ENCODE measurements at places on chromosomes 3 and 15.

DNA sequence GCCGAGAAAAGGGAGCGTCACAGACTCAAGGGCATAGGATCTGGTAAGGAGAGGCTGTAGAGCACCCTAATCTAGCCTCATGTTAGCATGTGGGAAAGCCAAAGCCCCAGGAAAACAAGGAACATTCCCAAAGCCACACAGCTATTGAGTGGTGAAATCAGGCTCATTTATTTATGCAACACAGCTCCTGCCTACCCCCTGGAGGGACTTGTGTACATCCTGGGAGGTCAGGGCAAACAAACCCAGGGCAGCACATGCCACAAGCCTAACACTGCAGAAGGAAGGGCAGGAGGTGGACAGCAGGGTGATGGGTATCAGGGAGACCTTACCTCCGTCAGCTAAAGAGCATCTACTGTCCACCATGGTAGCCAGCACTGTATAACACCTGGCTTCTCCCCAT lies 283.5 kb downstream of the RPLP1 start:
- DNase-seq: peak; percentile 42

DNA sequence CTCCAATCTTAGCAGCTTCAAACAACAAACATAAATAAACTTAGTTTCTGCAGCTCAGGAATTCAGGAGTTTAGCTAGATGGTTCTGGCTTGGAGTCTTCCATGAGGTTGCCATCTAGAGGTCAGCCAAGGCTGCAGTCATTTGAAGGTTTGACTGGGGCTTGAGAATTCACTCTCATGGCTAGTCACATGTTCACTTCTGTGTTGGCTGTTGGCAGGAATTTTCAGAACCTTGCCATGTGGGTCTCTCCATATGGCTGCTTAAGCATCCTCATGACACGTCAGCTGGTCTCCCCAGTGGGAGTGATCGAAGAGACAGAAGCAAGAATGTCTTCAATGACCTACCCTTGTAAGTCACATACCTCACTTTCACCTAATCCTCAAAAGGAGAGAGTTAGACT lies 269.2 kb upstream of the CNTN3 start:
- peak; percentile 49 for DNase-seq

- DNase-seq: no peak
Observed at GRCh38 chr3:39148435-39149058, 4.8 kb downstream of the CSRNP1 start.

DNA sequence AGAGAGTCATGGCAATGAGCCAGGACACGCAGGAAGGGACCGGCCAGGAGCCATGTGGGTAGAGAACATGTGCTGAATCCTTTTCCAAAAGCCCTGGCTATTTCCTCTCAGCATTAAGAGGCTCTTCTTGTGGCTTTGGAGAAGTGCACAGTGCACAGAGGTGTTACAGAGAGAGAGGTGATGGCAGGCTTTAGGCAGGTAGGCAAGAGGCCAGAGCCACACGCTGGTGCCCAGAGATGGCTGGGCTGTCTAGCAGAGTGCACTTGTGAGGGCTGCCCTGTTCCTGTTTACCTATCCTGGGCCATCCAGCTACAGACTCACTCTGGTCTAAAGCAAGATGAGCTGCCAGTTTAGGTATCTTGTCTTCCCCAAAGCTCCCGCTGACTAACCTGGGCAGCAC lies 402.6 kb downstream of the OCA2 start:
- no peak for DNase-seq

DNA sequence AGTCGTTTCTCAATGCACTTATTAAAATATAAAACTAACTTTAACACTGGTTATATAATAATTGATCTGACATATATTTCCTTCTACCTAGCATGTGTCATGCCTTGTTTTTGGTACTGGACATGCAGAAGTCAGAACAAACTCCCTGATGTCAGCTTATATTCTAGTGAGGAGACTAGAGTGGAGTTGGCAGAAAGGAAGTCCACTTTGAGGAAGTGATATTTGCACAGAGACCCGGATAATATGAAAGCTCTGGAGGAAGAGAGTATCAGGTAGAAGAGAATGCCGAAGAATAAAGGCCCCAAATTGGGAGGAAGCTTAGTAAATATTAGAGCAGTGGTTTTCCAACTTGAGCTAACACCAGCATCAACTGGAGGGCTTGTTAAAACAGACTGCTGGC lies 24.6 kb upstream of the ZNF280D start:
- DNase-seq: no peak

GRCh38 chr15:63403254-63403945 lies 21.8 kb upstream of the CA12 start:
- DNase-seq: no peak

DNA sequence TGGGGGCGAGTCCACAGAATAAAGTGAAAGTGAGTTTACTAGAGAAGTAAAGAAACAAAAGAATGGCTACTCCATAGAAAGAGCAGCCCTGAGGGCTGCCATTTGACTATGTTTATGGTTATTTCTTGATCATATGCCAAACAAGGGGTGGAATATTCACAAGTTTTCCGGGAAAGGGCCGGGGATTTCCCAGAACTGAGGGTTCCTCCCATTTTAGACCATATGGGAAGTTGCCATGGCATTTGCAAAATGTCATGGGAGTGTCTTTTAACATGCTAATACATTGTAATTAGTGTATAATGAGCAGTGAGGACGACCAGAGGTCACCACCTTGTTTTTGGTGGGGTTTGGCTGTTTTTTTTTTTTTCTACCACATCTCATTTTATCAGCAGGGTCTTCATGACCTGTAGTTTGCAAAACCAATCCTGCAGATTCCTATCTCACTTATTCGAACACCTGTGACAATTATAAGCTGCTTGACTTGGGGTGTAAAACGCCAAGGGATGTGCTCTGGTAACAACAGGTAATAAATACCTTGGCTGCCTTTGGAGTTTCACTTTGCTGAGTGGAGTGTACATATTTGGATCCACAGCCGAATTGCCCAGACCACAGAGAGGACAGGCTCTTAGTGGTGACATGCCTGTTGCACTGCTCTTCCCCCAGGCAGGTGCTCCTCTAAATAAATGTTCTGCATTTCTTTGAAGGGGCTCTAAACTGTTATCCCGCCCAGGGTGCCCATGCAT lies 43.6 kb downstream of the C2CD4B start:
- DNase-seq: no peak

- DNase-seq: no peak
Observed at GRCh38 chr3:125381743-125382142, 6.6 kb upstream of the ZNF148 start.

- no peak for DNase-seq
Observed at GRCh38 chr3:134339331-134339730, 34.9 kb downstream of the AMOTL2 start.

DNA sequence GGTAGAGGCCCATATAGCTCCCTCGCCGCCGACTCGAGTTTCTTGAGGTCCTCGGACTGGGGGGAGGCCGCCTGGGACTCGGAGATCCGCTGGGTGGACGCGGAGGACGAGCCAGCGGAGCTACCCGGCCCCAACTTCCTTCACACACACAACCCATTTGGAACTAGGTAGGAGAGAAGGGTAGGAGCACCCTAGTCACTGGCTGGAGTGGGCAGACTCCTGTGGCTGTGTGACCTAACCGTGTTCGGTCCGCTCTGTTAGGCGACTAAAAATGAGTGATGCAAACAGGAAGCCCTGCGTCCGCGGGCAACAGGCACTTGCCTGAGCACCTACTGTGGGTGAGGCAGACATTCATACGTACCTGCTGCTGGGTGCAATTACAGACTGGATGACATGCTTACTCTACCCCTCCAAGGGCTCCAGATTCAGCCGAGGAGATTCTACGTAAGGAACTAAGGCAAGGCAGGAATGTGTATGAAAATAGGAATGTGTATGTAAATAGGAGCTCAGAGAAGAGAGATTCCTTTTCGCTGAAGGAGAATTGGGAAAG lies 4.6 kb upstream of the SIN3A start:
- peak; percentile 84 for DNase-seq

GRCh38 chr3:124178531-124178930 lies 186.6 kb upstream of the ROPN1 start:
- DNase-seq: no peak

GRCh38 chr3:76646921-76647562 lies 392.9 kb upstream of the ROBO2 start:
- DNase-seq: no peak

DNA sequence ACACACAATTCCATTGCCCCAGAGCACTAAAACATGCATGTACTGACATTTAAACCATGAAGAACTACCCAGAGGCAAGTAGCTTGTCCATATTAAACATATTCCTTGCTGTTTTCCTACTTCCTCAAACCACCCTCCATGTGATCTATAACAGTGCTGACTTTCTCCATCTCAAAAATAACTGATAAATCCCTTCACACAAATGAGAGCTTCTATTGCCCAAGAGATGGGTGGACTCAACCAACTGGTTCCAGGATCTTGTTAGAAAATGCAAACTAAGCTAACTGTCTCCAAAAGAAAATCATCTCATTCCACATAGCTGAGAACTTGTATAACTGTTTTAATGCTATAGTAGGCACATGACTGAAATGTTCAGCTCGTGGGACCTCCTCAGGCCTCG lies 29.6 kb downstream of the DCLK3 start:
- peak; percentile 46 for DNase-seq

- no peak for DNase-seq
Observed at GRCh38 chr3:41320953-41321641, 121.8 kb downstream of the CTNNB1 start.

- DNase-seq: peak; percentile 68
Observed at GRCh38 chr3:41893977-41894376, 67.9 kb downstream of the ULK4 start.

- DNase-seq: no peak
Observed at GRCh38 chr3:112424394-112424793, 74.9 kb downstream of the BTLA start.

GRCh38 chr3:72899349-72899765 lies 11.5 kb downstream of the GXYLT2 start:
- DNase-seq: no peak

DNA sequence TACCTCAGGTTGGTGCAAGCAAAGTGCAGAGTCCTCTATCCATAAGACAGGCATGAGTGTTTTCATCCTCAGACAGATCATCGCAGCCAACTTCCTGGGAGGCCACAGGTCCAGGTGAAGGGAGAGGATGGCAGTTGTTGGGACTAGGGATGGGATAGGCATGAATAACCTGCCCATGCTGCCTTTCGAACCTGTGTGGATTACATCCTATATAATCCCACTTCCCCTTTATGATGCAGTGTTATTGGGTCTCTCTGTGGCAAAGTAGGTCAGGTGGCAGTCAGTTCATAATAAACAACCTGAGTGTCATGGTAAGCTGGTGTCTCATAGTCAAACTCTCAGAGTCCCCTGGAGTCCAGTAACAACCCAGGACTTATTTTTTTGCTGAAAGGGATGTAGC lies 40.4 kb downstream of the CCR3 start:
- DNase-seq: no peak

GRCh38 chr3:60000311-60001105 lies 950.7 kb upstream of the CFAP20DC start:
- no peak for DNase-seq

DNA sequence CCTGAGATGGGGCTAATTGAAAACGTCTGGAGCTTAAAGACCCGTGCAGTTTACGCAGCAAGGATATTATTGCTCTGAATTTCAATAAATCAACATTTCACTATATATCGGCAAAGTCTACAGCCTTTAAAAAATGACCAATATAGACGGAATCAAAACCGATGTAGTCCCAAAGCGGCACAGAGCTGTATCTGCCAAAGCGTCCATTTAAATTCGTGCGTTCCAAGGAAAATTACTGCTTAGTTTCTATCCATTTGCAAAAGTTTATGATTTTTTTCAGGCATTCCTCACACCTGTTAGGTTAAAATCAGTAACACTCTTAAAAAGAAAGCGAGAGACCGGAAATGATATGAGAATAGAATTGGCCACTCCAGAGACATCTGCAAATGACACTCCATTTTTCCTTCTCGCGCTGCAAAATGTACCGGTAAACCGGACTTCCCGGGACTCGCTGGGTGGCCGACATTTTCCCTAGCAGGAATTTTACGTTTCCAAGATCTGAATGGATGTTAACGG lies 777 bp upstream of the EIF4A2 start:
- DNase-seq: no peak

- DNase-seq: no peak
Observed at GRCh38 chr3:69612791-69613190, 126.5 kb upstream of the MITF start.

DNA sequence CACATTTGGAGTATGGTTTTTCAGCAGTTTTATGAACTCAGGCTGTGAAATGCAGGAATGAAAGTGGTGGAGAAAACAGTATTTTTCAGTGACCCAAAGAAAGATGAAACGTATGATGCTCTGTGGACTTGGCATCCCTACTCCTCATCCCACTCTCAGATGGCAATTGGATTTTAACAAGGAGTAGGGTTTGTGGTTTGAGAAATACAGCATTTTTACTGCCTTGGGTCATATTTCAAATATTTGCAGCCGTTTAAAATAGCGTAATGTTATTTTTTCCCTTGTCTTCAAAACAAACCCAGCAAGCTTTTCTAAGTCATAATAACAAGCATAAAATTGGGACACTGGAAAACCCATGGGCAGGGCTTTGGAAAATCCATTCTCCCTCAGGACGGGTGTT lies 117.2 kb upstream of the LRIG1 start:
- DNase-seq: no peak

DNA sequence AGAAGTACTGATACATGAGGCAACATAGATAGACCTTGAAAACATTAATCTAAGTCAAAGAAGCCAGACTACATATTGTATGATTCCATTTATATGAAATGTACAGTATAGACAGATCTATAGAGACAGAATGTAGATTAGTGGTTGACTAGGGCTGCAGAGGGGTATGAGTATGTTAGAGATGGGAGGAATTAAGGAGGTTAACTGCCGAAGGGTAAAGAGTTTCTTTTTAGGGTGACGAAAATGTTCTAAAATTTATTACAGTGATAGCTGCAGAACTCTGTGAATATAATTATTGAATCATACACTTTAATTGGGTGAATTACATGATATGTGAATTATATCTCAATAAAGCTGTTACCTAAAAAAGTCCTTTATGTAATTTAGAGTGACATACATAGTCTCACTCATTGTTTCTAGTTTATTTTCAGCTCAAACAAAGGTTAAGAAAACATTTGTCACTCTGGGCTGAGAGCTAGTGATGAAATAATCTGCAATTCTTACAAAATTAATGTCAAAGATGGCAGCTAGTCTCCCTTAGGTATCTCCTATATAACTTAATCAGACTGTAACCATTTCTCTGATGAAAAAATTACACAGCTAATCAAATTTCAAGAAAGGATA lies 61.4 kb downstream of the DENND4A start:
- DNase-seq: no peak

GRCh38 chr3:139559541-139559940 lies 20.0 kb upstream of the RBP1 start:
- peak; percentile 25 for DNase-seq

- peak; percentile 71 for DNase-seq
Observed at GRCh38 chr3:63937661-63938651, 25.8 kb upstream of the SCAANT1 start.

- DNase-seq: no peak
Observed at GRCh38 chr15:93129702-93130488, 40.9 kb upstream of the RGMA start.

DNA sequence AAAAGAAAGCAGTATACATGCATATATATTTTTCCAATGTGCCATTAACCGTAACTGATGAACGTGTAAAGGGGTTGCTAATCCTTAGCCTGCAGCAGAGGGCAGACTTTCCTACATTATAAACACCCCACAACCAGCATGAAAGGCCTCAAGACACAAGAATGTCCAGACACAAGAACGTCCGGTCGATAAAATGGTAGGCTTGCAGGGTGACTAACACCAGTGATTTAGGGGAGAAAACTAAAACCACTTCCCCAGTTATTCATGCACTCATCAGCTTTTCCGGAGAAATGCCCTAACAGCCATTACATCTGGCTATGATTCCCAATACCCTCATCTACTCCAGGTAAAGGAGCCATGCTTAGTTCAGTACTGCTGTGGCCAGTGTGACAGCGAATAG lies 57.4 kb downstream of the LRTM1 start:
- DNase-seq: peak; percentile 77

- DNase-seq: no peak
Observed at GRCh38 chr15:41507820-41508290, 5.8 kb downstream of the LTK start.

Data from trophoblast cell (in vitro differentiated cells and primary cell).